ENCODE measurements at places on chromosomes 11 and 22. TPM values are rescaled to one million over a fixed set of nuclear protein-coding genes. Genes with fewer than 3 reads are reported as not detected.

OPCML gene
- 72.9 TPM for total RNA-seq

KRTAP5-2 gene
- not detected for total RNA-seq

OR51I1 gene
- total RNA-seq: not detected

SLC22A6 gene
- 5.8 TPM for total RNA-seq

RBFOX2 gene
- total RNA-seq: 413 TPM

OR52A5 gene
- total RNA-seq: not detected

SLC22A25 gene
- total RNA-seq: 0.23 TPM

FOLR2 gene
- total RNA-seq: 10.8 TPM

COMT gene
- 46.6 TPM for total RNA-seq

OR4D5 gene
- total RNA-seq: not detected

MAPK8IP2 gene
- 76.6 TPM for total RNA-seq

PRG3 gene
- not detected for total RNA-seq

EFEMP2 gene
- 12.7 TPM for total RNA-seq

TMEM151A gene
- 23.5 TPM for total RNA-seq

DERL3 gene
- total RNA-seq: 1.6 TPM

FUT4 gene
- 6.9 TPM for total RNA-seq

KLHDC7B gene
- total RNA-seq: not detected

TST gene
- total RNA-seq: 8.1 TPM

ZC3H7B gene
- 64.1 TPM for total RNA-seq

TRIM51 gene
- not detected for total RNA-seq

TP53I11 gene
- 13.8 TPM for total RNA-seq

MCHR1 gene
- 11.5 TPM for total RNA-seq

SPON1 gene
- total RNA-seq: 89.0 TPM

TRIM22 gene
- total RNA-seq: 6.0 TPM

SHANK2 gene
- total RNA-seq: 44.1 TPM

IGF2 gene
- total RNA-seq: 15.7 TPM

LMO2 gene
- 24.7 TPM for total RNA-seq

TSGA10IP gene
- total RNA-seq: 0.69 TPM

PRDM10 gene
- total RNA-seq: 12.0 TPM

ASPHD2 gene
- total RNA-seq: 15.5 TPM

SAA2 gene
- total RNA-seq: not detected

ACTN3 gene
- total RNA-seq: 0.23 TPM

LRRC55 gene
- 26.8 TPM for total RNA-seq

PRR33 gene
- total RNA-seq: not detected

BATF2 gene
- not detected for total RNA-seq

SMC1B gene
- not detected for total RNA-seq

OR10A2 gene
- total RNA-seq: not detected

CRYAB gene
- total RNA-seq: 8.5 TPM

DNAJC4 gene
- 19.4 TPM for total RNA-seq

PHF5A gene
- 35.1 TPM for total RNA-seq

Measured in diencephalon (tissue), 1 donor.